H54 (cell line): ENCODE measurements at places on chromosomes 11 and 22.

DNA sequence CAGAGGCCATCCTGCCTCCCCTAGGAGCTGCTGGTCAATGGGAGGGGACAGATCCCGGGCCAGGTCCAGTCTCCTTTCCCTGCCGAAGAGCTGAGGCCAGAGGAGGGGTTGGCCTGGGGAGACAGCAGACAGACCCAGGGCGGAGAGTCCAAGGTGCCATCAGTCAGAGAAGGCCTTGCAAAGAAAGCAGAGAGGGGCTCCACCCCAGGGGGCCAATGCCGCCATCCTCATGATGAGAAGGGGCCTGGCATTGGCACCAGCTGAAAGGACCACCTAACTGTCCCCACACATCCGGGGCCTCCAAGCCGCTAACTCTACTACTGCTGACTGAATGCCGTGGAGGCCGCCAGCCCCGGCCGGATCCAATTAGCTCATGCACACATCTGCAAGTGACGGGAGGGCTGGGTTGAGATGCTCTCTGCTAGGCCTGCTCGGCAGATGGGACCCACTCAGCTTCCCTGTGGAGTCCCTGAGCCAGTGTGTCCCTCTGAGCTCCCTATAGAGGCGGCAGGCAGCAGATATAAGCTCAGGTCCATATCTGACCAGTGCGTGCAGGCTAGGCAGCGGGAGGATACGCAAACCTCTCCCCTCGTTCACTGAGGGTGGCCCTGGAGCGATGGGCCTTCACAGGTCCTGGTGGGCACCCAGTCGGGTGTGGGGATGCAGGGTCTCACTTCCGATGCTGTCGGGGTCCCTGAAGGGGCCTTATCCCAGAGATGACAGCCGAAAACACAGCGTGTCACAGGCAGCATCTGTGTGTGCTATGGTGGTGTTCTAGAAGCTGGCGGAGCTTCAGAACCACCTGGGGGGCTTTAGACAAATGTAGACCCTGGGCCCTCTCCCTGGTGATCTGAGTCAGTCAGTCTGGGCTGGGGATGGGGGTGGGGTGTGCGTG, 183.9 kb downstream of the CTTN start:
- DNase-seq, result no peak

DNA sequence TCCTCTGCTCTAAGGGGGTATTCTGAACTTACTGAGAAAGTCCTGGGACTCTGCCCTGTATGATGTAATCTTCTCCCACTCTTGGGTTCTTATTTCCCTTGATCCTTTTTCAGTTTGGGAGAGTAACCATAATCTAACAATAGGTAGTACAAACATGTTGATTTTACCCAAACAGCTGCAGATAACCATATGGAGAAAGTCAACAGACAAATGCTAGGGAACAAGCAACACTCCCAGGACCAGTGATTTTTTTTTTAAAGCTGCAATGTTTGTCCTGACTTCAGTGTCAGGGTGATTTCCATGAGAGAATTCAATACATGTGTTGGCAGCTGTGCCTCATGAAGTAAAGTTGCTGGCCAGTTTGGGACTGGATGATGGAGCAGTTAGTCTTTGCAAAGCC, 156.5 kb downstream of the FCHSD2 start:
- no peak for DNase-seq

- DNase-seq, result no peak
Measured at GRCh38 chr22:32815059-32815458, 13.6 kb downstream of the TIMP3 start.

DNA sequence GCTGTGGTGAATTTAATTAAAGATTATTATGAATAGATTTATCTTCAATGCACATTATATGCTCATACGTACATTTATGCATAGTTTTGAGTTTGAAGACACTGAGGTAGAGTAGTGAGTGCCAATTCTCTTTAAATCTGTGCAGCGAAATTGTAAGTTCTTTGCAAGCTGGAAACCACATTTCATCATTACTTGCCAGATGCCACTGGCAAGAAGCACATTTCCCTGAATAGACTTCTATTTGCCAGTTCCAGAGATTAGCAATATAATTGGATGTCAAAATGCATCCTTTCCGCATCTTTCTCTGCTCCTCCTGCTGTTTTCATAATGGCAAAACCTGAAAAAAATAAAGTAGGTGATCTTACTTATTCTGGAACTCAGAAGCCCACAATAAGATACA, 448.0 kb downstream of the LUZP2 start:
- no peak for DNase-seq

DNA sequence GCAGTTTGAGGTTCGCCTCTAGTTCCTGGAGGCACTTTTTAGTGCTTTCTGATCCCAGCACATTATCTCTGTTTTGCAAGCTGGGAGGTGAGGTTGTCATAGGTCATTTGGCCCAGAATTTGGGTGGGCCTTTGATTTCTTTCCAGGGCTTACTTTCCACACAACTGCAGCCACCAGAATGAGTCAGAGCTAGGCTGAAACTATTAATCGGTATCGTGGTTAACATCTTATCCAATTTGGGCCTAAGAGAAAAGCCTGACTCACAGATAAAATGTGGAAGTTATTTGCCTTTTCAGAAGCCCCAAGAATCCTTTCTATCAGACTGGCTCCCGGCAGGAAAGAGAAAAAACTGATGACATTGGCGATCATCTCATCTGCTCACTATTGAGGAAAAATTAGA, 166.4 kb downstream of the KIRREL3 start:
- peak; percentile 24 for DNase-seq

DNA sequence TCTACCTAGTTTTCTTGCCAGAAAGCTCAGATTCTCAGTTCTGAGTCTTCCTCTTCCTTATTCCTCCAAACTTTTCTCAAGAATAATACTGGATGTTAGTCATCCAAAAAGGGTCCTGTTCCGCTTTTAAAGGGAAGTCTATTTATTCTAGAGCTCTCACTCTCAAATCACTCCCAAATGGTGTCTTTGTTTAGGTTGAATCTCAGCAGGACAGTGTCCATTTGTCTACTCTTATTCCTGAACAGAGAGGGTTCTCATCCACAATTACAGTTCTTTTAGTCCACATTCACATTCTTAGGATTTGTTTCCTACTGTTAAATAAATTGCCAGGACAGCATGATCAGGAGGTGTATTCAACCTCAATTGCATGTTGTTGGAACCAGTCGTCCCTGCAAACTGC, 61.3 kb downstream of the MUC15 start:
- DNase-seq, result no peak

DNA sequence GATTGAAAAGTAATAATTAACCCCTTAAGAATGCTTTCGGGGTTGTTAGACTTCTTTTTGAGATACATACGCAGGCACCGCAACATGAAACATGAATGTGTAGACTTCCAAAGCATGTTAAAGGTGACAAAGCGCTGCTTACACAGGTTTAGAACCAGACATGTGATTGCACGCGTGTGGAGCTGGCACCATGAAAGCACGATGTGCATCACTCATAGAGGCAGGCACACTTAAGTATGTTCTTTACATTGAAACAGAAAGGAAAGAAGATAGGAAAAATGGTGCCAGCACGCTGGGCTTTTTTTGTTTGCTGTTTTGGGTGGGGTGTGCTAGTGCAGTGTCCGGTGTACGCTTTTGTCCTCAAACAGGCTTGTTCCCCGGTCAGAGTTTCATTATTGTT, 83.6 kb upstream of the PPARA start:
- no peak for DNase-seq

DNA sequence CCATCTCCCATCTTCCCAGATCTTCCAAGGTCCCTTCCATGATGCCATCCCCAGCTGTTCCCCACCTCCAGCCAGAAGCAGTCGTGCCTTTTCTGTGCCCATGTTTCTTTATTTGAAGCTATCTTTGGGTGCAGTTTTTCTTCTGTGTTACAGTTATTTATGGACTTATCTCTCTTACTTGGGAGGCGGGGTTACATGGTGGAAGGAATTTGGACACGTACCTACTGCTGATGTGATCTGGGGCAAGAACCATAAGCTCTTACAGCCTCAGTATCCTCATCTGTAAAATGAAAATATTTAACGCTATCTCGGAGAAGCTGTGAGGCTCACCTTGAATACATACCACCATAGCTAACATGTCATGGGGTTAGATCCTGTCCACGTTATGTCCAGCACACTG, 98.9 kb downstream of the ZBTB16 start:
- no peak for DNase-seq

- DNase-seq, result no peak
Measured at GRCh38 chr22:39839917-39840510, 53.5 kb downstream of the ENTHD1 start.

DNA sequence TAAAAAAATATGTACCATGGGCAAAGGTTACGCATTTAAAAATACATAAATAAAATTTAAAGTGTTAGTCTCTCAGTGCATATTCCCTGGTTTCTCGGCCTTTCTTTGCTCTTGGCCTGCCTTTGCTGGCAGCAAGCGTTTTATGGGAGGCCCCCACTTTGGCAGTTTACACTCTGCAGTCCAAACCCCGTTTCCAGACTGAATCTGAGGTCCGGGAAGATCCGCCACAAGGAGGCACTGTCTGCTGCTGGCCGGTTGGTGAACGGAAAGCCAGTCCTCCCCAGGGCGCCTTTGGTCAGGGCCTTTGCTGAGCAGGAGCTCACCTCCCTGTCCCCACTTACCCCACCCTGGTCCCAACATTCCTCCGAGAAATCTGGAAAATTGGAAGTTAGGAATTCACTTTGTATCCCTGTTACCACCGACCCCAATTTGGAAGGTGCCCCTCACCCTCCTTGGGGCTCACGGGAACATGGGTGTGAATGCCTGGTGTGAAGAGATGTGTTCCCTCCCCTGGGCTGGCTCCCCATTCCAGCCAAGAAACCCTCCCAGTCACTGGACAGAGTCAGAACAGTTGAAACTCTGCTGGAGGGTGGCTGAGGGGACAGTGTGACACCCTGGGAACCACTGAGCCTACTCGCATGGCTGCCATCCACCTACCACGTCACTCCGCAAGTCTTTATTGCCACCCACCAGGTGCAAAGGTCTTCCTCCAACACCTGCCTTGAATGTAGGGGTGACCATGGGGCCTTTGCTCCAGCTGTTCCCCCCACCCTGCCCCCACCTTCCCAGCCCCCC, 9.4 kb upstream of the SF1 start:
- peak; percentile 77 for DNase-seq

DNA sequence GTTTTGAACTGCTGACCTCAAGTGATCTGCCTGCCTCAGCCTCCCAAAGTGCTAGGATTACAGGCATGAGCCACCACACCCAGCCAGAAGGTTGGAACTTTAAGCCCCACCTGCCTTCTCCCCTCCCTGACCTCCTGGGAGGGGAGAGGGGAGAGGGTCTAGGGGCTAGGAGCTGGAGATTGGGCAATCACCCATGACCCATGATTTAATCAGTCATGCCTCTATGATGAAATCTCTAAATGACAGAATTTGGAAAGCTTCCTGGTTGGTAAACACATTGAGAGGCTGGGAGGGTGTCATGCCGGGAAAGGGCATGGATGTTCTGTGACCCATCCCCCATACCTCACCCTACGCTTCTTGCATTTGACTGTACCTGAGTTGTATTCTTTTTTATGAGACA, 17.1 kb upstream of the TFIP11 start:
- no peak for DNase-seq

- DNase-seq, result no peak
Measured at GRCh38 chr22:27274770-27275449, 526.6 kb downstream of the MN1 start.

GRCh38 chr11:95585069-95585751, 204.4 kb downstream of the FAM76B start:
- no peak for DNase-seq

DNA sequence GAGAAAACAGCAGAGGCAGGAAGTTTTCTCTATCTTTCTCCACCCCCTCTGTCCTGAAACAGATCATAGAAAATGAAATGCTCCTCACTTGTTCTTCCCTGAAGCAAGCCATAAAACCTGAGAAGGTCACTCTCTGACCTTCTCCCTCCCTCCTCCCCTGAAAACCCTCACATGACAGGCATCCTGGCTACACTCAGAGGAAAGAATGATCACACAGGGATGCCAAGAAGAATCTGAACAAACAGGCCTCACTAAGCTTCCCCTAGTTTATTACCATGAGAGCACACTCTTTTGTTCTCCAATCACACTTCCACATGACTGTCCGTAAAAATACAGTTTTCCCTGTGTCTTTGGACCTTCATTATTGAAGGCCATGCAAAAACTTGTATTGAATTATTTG, 300.1 kb downstream of the BUD13 start:
- no peak for DNase-seq

DNA sequence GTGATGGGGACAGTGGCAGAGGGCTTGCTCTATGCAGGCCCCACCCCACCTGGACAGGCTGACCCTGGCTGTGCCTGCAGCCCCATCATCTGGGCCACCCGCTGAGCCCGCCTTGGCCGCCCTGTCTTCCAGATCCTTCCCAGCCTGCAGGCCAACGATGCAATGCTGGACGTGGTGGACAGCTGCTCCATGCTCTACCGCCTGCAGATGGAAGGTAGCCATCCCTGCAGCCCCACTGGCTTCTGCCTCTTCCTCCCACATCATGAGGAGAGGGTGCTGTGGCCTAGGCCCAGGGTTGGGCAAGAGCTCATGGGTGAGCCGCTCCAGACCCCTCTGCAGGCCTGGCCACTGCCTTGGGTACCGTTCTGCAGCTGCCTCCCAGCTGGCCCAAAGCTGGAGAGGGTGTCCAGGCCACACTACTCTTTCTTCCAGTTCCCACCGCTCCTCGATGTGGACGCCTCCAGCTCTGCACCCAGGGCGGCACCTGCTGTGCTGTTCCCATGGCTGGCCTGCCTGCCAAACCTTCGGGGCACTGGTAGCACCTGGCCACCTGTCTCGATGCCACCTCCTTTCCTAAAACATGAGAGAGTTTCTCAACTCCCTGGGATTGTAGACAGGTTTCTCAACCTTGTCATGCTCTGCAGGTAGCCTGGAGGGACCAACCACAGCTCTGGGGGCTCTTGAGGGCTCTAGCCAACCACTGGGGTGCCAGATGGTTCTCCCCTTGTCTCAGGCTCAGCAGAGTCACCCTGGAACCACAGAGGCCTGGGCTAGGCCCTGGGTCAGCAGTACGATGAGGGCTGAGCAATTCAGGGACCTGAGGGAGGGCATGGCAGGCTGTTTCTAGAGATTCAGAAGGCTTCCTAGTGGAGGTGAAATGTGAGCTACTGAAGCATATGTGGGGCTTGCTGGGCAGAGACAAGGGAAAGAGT, 9.5 kb upstream of the GTSE1 start:
- DNase-seq, result no peak

- DNase-seq, result peak; percentile 70
Measured at GRCh38 chr22:47151490-47151889, 389.0 kb downstream of the TBC1D22A start.

GRCh38 chr11:72483412-72484186, 49.3 kb upstream of the CLPB start:
- DNase-seq, result no peak
